Activated T-helper 1 cell treated with anti-CD3 and anti-CD28 coated beads, Interleukin-12 subunit alpha, Interleukin-12 subunit beta, Interleukin-2, Interleukin-4 antibody, amounts not matched to agents 30 ng/mL and 10 ng/mL and 1 ng/mL, durations not matched to agents 14 hours and 24 hours and 36 hours (primary cell): ENCODE measurements at places on chromosomes 3 and 15.

GRCh38 chr3:57985176-57985983 lies 22.8 kb upstream of the FLNB start:
- DNase-seq: no peak

GRCh38 chr3:131786386-131786785 lies 248.4 kb downstream of the CPNE4 start:
- DNase-seq: no peak

DNA sequence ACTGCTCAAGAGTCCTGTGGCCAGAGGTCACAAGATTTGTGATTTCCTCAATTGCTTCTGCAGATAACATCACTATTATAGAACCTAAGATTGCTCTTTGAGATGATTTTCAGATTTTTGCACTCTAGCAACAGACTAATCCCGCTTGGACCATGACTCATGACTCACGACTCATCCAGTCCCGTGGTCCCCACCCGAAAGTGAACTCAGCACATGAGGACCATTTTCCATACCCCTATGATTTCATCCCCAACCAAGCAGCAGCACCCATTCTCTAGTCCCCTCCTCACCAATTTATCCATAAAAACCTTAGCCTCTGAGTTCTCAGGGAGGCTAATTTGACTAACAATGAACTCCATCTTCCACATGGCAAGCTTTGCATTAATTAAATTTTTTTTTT lies 106.3 kb upstream of the ALCAM start:
- DNase-seq: no peak

GRCh38 chr3:104323226-104323625 lies 1043.5 kb upstream of the ALCAM start:
- DNase-seq: no peak

DNA sequence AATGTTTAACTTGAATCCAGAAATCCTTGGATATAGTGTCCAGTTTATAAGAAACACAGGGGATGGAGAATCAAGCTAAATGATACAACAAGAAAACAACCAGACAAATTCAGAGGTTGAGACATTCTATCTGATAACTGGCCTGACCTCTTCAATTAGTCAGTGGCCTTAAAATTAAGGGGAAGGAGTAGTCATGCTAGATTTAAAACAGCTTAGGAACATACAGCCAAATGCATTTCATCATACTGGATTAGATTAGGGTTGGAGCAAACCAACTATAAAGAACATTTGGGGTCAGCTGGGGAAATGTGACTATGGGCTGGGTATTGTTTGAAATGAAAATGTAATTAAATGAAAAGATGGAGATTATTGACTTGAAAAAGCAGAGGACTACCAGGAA lies 53.3 kb downstream of the PPARG start:
- no peak for DNase-seq

GRCh38 chr3:158668506-158668905 lies 3.9 kb downstream of the LXN start:
- no peak for DNase-seq

- no peak for DNase-seq
Measured at GRCh38 chr3:67619991-67620390, 34.4 kb downstream of the SUCLG2 start.

DNA sequence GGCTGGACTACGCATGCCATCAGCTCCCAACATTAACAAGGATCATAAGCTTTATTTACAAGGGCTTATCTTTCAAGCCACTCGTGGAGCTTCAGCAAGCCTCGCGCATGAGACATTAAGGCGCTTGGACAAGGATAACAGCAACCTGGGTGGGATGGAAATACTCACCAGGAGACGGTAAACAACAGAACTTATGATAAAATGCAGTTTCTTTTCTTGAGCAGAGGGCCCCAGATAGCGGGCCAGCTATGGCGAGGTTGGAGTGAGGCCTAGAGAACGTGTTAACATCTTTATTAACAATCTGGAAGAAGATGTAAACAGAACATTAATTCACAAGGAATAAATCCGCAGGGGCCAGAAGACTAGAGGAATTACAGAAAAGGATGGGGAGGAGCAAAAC lies 158.2 kb downstream of the NTRK3 start:
- no peak for DNase-seq

DNA sequence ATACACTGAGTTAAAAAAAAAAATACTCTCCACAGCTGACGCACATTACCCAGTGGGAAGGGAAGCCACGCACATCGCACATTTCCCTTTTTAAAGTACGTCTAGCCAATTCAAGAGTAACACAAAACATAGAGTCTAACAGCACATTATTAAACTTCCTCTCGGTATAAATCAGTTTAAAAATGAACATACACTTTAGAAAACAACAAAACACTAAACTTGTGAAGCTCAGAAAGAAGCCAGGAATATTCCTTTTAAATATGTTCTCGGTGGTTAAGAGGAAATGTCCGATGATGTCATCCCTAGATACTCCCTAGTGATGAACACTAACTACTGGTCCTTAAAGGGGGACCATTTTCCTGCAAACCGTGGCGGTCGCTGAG lies 721 bp downstream of the MYEF2 start:
- no peak for DNase-seq

DNA sequence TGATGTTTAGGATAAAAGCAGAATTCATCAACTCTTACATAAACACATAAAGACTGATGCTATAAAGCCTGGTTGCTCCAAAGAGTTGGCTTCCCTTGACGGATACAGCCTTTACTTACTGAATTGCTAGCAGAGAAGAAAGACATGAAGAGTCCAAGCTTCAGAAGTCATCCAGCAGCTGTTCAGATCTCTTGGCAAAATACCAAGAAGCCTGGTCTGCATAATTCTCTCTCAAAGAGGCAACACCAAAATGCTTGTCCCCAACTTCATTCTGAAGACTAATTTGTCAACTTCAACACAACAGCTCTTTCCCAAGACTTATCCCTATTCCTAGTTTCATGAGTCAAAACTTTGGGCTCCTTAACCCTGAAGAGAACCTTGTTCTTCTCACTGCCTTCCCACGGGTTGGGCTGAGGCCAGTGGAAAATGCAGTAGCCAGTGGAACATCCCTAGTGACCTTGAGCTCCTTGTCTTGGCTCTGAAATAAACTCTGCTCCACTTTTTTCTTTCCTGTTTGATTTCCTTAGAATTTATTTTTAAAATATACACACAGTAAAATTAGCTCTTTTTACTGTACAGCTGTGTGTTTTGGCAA lies 119.2 kb upstream of the THBS1 start:
- DNase-seq: no peak

DNA sequence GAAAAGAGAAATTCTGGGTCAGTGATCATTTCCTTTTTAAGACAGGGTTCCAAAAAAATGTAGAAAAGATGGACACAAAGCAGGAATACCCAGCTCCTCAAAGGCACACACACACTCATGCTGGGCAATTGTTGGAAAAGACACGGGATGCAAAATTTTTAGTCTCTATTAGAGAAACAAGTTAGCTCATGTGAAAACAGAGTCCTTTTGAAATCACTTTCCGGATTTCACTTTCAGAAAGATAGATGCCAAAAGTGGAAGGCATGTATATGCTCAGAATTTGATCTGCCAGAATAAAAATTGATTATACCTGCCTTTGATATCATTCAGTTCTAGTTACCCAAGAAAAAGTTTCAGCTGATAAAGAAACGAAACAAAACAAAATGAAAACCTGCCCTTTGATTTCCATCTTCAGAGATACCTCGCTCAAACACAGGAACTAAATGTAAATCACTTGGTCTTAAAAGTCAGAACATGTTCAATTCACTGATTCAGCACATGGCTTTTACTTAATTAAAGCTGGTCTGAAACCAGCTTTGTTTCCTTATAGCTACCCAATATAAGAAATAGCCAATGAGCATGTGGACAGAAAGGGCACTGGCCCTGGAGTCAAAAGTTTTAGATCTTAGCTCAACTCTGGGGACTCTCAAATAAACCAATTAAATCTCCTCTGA lies 52.8 kb downstream of the PLD1 start:
- DNase-seq: no peak

GRCh38 chr3:55476515-55476914 lies 10.6 kb downstream of the WNT5A start:
- DNase-seq: no peak

- DNase-seq: no peak
Measured at GRCh38 chr3:126649556-126650092, 5.3 kb downstream of the TXNRD3 start.

GRCh38 chr3:192313605-192314004 lies 413.7 kb downstream of the FGF12 start:
- no peak for DNase-seq

GRCh38 chr3:183984749-183985729 lies 32.6 kb downstream of the ABCC5 start:
- no peak for DNase-seq

GRCh38 chr15:60006203-60006862 lies 2.2 kb downstream of the FOXB1 start:
- DNase-seq: peak; percentile 82

DNA sequence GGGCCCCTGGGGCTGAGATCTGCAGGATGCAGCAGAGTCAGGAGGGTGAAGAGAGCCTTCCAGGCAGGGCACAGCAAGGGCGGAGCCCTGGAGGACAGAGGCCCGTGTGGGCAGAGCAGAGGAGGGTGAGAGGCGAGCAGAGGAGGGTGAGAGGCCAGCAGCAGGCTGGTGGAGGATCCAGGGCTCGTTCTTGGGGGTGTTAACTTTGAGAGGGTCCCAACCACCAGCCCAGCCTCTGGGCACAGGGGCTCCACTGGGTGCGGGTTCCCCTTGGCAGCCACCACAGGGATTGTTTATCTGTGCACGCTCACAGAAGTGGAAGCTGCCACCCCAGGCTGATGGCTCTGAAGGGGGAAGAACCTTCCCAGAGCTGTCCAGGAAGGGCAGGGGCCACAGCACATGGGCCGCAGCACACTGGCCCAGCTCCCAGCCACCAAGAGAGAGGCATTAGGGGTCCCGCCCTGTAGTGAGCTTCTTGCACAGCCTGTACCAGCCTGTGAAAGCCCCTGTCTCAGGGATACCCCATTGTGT lies 9.3 kb upstream of the PLXND1 start:
- no peak for DNase-seq

DNA sequence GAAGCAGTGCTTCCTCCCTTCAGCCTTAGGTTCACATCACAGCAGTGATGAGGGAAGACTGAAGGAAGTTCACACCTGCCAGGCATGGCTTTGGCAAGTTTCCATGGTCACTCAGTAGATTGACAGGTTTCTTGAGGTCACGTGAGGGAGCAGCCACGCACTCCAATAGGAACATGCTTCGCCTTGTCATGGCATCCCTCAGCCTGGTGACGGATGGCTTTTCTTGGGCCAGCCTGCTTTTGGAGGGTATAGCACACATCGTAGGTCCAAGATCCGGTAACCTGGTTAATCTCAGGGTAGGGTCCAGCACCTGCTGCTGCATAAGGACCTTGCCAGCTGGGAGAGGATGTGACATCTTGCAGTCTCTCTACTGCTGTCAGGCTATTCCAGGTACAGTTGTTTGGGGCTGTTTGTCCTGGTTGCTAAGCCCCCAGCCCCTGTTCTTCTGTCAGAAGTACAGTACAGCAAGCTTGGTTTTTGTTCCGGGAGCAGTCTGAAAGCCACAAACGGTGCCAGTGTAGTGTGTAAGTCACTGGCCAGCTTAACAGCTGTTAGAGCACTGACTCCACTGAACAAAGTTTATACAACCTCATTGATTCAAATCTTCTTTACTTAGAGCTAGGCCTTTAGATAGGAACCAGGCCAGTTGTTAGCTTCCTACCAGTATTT lies 42.3 kb downstream of the PSMD6 start:
- no peak for DNase-seq

- DNase-seq: no peak
Measured at GRCh38 chr15:35705030-35705883, 159.3 kb upstream of the DPH6 start.

DNA sequence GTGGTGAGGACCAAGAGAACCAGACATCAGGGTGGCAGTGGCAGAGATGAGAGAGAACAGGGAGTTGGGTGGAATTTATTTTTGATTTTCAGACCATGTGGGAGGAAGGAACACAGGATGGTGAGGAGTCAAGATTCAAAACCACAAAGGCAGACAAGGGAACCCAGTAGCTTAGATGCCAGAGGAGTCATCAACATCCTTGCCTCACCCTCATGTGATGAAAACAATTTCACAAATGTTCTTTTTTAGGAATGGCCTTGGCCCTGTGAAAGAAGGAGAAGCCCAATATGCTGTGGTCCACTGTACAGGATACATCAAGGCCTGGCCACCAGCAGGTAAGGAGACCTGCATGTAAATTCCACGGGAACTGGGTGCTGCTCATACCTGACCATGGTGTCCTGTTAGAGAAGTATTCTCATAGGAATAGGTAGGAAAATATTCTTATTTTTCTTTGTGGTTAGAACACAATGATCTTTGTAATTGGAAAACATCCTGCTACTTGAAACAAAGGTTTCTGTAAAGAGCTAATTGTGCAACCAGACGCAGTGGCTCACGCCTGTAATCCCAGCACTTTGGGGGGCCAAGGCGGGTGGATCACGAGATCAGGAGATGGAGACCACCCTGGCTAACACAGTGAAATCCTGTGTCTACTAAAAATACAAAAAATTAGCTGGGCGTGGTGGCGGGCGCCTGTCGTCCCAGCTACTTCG lies 110.0 kb downstream of the ARNT2 start:
- DNase-seq: no peak

GRCh38 chr15:63663906-63664305 lies 66.7 kb downstream of the FBXL22 start:
- DNase-seq: no peak

DNA sequence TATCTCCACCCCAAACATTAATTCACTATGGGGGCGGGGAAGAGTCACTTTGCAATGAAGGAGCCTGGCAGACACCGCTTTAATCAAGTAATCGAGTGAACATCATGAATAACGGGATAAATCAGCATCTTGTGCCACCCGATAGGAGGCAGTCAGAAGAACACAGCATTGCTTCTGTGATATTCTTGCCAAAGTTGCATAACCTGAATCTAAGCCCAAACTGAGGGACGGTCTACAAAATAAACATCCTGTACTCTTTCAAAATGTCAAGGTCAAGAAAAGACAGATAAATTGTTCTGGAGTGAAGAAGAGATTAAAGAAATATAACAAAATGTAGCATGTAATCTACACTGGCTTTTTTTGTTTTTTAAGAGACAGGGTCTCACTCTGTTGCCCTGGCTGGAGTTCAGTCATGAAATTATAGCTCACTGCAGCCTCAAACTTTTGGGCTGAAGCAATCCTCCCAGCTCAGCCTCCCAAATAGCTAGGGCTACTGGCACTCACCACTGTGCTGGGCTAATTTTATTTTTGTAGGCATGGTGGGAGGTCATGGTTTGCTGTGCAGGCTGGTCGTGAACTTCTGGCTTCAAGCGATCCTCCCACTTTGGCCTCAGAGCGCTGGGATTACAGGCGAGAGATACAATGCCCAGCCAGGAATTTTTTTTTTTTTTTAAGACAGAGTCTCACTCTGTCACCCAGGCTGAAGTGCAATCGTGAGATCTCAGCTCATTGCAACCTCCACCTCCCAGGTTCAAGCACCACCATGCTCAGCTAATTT lies 20.1 kb upstream of the VWA5B2 start:
- DNase-seq: no peak

- DNase-seq: no peak
Measured at GRCh38 chr3:194565597-194566190, 67.5 kb downstream of the TMEM44 start.
